ENCODE measurements at places on chromosomes 12 and 14.

DNA sequence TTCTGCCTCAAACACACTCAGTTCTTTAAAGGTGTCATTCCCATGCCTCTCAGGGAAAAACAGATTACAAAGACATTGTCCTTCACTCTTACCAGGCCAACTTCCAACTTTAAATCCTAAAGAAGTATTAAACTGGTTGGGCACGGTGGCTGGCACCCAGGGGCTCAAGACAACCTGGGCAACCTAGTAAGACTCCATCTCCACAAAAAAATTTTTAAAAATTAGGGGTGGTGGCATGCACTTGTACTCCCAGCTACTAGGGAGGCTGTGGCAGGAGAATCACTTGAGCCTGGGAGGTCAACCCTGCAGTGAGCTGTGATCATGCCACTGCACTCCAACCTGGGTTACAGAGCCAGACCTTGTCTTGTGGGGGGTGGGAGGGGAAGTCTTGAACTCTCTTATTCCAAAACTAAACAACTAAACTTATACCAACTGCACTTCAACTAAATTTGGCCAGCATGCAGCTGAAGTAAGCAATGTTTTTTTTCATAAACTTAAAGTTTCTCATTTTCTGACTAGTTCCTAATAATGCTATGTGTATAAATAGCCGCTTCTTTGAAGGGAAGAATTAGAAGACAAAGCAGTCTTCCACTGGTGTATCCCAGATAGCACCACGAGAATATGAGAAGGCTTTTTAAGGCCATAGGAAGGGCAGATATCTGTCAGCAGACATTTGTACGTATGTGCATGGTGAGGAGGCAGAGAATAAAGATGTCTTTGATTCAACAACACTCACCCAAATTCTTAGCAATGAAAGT is 2.4 kb downstream of the SLC11A2 start:
- DNase-seq, result no peak

GRCh38 chr14:99274346-99275221 is 2.6 kb upstream of the BCL11B start:
- DNase-seq, result peak; percentile 91

GRCh38 chr12:29157486-29157946 is 8.4 kb downstream of the FAR2 start:
- no peak for DNase-seq

DNA sequence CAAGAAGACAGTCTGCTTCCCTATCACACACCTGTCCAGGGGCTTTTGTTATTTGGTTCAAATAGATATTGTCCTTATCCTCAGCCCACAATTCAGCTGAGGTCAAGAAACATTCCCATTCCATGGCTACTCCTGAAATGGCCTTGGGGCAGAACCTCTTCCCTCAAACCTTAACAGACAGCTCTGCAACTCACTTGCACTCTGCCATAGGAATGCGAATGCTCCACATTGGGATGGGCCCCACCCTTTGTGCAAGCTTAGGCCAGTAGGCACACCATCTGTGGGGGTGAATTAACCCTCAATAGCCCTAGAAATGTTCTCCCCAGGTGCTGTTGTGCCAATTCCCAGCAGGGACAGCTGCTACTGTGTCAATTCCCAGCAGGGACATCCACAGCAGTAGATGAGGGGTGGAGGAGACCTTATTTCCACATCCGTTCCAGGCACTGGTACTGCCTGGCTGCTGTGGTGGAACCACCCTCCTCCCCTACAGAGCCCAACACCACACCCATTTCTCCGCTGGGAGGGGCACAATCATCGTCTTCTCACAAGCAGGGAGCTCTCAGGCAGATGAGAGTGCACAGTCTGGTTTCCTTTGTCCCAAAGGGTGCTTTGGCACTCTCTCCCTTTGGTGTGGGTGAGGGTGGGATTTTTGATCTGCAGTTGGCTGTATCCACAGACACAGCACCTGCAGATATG is 42.3 kb upstream of the GLIPR1 start:
- no peak for DNase-seq

GRCh38 chr14:69460093-69460701 is 24.3 kb upstream of the PLEKHD1 start:
- DNase-seq, result peak; percentile 72

- DNase-seq, result no peak
Observed at GRCh38 chr14:92724516-92725340, 23.7 kb downstream of the LGMN start.

- no peak for DNase-seq
Observed at GRCh38 chr14:67863223-67863622, 43.6 kb downstream of the RAD51B start.

DNA sequence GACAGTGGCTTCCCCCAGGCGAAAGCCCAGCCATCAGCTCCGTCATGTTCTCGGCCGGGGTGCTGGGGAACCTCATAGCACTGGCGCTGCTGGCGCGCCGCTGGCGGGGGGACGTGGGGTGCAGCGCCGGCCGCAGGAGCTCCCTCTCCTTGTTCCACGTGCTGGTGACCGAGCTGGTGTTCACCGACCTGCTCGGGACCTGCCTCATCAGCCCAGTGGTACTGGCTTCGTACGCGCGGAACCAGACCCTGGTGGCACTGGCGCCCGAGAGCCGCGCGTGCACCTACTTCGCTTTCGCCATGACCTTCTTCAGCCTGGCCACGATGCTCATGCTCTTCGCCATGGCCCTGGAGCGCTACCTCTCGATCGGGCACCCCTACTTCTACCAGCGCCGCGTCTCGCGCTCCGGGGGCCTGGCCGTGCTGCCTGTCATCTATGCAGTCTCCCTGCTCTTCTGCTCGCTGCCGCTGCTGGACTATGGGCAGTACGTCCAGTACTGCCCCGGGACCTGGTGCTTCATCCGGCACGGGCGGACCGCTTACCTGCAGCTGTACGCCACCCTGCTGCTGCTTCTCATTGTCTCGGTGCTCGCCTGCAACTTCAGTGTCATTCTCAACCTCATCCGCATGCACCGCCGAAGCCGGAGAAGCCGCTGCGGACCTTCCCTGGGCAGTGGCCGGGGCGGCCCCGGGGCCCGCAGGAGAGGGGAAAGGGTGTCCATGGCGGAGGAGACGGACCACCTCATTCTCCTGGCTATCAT is 663 bp downstream of the PTGER2 start:
- DNase-seq, result peak; percentile 14

DNA sequence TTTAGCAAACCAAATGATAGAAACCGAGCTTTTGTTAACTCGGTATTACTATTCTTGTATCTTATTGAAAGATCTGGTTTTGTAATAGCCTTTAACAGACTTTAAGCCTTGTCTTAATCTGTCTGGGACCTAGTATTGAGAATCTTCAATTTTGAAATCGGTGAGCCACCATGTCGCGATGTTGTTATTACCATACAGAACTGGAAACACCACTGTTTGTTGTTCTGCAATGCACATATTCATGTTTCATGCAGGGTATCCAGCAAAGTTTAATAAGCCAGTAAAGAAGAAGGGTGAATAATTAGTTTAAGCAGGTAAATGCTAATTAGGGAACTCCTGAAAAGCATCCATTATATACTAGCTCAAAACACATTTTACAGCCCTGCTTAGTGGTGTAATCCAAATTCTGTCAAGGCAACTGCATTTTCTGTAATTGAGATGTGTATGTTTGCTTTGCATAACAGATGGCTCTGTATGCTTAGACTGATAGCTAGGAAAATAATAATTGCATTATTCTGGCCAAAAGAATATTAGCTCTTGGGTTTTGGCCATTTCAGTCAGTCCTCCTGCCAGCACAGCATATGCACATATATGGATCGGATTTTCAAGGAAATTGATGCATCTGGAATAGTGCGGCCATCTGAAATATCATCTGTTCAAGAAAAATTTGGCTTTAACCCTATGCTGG is 389.2 kb downstream of the EGLN3 start:
- peak; percentile 75 for DNase-seq

- no peak for DNase-seq
Observed at GRCh38 chr12:14048941-14049545, 67.6 kb upstream of the GRIN2B start.

GRCh38 chr12:51976376-51977160 is 25.1 kb downstream of the ACVR1B start:
- no peak for DNase-seq

DNA sequence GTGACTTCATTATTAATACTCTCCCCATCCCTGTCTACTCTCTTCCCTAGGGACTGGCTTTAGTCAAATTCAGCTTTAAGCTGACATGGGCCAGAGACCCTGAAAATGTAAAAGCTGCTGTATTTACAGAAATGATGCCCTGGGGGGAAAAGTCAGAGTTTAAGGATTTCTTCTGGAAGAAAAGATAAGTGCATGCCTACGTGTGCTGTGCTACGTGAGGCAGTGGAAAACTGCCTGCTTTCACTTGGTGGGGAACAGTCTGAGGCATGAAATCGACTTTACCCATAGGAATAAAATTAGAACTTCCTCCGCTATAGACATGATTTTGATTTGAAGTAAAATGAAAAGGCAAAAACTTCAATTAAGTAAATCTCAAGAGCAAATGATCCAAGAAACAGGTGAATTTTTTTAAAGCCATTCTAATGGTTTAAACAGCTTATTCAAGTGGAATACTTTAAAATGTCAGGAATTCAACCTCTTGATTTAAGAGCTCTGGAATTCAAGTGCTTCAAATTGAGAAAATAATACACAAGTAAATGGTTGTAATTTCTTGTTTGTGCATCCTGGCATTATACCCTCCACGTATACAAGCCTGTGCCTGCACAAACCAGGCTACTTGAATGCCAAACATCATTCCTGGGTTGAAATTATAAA is 168.5 kb downstream of the FOXN3 start:
- DNase-seq, result no peak

- no peak for DNase-seq
Observed at GRCh38 chr12:43903686-43904085, 67.8 kb downstream of the TMEM117 start.

Measured in muscle of back (tissue), 13 donors.